Suprapubic skin (tissue), 4 donors: ENCODE measurements at places on chromosomes 13 and 19.

GRCh38 chr13:113805431-113806103 is 46.5 kb downstream of the TMEM255B start:
- no peak for DNase-seq
- no peaks in the 10 kb centered on the region for H3K36me3 ChIP-seq
- H3K27ac ChIP-seq, result no peak overlapping the region

GRCh38 chr19:14091081-14091812 is 696 bp upstream of the SAMD1 start:
- H3K4me1 ChIP-seq, result peaks cover 23% of the 10 kb centered on the region
- peak overlapping the region; percentile 91 for H3K27ac ChIP-seq
- H3K27me3 ChIP-seq, result no peaks in the 10 kb centered on the region
- peak; percentile 82 for DNase-seq
- H3K36me3 ChIP-seq, result peaks cover 11% of the 10 kb centered on the region

DNA sequence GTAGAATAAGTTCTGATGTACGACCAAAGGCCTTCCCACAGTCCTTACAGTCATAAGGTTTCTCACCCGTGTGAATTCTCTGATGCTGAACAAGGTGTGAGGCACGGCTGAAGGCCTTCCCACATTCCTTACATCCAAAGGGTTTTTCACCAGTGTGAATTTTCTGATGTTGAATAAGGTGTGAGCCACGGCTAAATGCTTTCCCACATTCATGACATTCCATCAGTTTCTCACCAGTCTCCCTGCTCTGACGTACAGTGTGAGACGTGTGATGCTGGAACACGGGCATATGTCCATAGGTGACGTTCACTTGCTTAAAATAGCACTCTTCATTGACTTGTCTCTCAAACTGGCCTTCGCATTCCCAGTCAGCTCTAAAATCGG is 31.0 kb upstream of the COX7A1 start:
- no peaks in the 10 kb centered on the region for H3K27me3 ChIP-seq
- H3K27ac ChIP-seq, result no peak overlapping the region
- no peaks in the 10 kb centered on the region for H3K4me1 ChIP-seq
- H3K36me3 ChIP-seq, result peaks cover 12% of the 10 kb centered on the region

- H3K4me3 ChIP-seq, result peak overlapping the region; percentile 93
- H3K4me1 ChIP-seq, result peaks cover 27% of the 10 kb centered on the region
- peaks cover 2% of the 10 kb centered on the region for H3K36me3 ChIP-seq
- no peaks in the 10 kb centered on the region for H3K27me3 ChIP-seq
Observed at GRCh38 chr13:102847272-102848234, 1.7 kb downstream of the ERCC5 start.

- no peak overlapping the region for H3K27ac ChIP-seq
- H3K4me3 ChIP-seq, result no peak overlapping the region
- peaks cover 12% of the 10 kb centered on the region for H3K4me1 ChIP-seq
- DNase-seq, result no peak
Observed at GRCh38 chr13:50845211-50845610, 1.7 kb upstream of the DLEU7 start.

- no peak for DNase-seq
- peaks cover 32% of the 10 kb centered on the region for H3K4me1 ChIP-seq
- H3K27ac ChIP-seq, result no peak overlapping the region
- H3K27me3 ChIP-seq, result no peaks in the 10 kb centered on the region
Observed at GRCh38 chr19:41228486-41228885, 9.5 kb downstream of the AXL start.

DNA sequence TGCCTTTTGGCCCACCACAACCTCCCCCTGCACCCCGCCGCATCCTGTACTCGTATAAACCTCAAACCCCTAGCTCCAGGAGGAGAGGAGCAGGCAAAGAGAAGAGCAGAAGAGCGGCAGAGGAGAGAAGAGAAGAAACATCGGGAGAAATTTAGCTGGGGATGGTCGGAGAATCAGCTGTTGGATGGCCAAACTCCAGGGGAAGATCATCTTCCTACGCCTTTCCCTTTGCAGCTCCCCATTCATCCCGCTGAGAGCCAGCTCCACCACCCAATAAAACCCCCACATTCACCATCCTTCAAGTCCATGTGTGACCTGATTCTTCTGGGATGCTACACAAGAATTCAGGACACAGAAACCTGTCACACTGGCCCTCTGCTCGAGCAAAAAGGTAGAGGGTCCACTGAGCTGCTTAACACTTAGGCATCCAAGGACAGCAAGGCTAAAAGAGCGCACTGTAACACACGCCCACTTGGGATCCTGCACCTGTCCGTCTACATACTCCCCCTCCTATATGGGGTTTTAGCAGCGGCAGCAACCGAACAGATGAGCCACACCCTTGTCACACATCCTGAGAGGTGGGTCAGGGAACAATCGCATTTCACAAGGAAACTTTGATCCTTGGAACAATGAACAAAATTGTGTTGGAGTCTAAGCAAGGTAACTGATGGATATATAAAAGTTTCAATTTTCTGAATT is 51.6 kb upstream of the MIR17HG start:
- DNase-seq, result no peak
- H3K4me1 ChIP-seq, result no peaks in the 10 kb centered on the region
- H3K36me3 ChIP-seq, result no peaks in the 10 kb centered on the region
- H3K4me3 ChIP-seq, result no peak overlapping the region
- no peaks in the 10 kb centered on the region for H3K27me3 ChIP-seq

- no peaks in the 10 kb centered on the region for H3K4me1 ChIP-seq
- H3K27ac ChIP-seq, result no peak overlapping the region
- H3K27me3 ChIP-seq, result no peaks in the 10 kb centered on the region
- no peak for DNase-seq
- no peak overlapping the region for H3K4me3 ChIP-seq
Observed at GRCh38 chr13:65336087-65336749, 1893.9 kb downstream of the PCDH9 start.
